ENCODE measurements at places on chromosomes 6 and 20.

DNA sequence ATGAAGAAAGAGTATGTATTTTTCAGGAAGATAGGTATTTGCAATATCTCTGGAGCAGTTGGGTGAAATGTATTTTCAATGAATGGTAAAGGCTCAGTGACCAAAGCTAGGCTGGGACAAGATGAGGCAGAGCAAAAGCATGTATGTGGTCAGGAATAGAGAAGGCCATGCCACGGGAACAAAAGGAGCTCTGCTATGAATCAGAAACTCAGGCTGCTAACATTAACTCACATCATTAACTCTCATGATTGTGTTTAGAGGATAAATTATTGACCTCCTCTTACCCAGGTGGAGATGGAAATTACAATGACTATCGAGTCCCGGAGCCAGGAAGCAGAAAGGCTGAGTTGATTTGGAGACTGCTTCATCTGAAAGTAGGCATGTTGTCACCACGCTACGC is 220.2 kb downstream of the FUT9 start:
- peak; percentile 86 for DNase-seq

DNA sequence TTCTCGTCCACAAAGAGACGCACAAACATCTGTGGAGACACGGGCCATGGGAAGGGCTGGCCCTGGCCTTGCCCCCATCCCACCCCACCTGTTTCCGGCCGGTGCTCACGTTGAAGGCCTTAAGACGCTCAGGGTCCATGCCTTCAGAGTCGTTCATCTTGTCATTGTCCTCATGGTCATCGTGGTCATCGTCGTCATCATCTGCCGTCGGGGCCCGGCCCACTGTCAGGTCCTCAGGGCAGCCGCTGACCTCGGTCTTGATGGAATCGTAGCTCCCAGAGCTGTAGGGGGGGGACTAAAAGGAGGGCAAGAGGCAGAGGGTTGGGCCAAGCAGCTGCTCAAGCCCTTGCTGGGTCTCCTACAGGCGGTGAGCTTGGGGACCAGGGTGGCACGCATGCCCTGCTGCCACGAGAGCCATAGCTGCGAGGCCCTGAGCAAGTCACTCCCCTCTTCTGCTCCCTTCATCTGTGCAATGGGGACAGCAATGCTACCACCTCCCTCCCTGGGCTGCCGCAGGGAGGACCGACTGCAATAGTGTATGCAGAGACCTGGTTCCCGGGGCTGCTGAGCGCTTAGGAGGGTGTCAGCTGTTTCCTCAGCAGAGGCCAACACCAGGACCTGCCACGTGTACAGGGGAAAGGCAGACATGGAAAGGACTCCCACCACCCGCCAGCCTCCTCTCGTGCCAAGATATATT is 95.5 kb downstream of the ASXL1 start:
- DNase-seq = no peak

GRCh38 chr6:143823548-143823947 is 19.6 kb upstream of the LTV1 start:
- no peak for DNase-seq

DNA sequence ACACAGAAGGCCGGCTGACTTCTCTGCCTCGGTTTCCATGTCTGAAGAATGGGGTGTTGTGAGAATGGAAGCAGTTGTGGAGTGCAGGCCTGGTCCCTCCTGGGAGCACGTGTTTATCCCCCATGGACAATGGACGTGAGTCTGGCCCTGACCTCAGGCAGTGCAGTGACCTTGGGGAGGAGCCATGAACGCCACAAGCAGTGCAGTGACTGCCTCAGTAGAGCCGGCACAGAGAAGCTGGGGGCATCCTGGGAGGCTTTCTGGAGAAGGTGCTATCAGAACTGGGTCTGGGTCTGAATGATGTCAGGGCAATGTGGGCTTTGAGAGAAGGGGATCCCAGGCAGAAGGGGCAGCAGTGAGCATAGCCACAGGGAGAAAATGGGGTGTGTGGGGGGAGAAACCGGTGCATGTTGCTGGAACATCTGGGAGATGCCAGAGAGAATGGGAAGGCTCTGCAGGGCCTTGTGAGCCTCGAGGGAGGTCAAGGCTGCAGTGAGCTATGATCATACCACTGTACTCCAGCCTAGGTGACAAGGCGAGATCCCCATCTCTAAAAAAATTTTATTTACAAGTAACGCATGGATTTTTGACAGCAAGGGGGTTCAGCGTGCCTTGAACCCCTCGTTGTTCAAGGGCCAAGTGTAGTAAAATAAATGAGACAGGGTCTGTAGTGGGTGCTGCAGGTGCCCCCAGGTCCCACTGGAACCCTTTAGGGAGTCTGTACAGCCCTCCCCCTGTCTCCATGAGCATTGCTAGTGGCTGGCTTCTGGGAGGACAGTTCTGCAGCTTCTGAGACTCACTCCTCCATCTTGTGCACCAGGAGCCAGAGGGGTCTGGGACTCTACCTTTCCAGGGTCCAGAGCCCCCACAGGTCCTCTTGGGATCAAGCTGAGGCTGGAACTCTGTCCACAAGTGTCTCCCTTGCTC is 27.0 kb upstream of the ZBP1 start:
- no peak for DNase-seq

- no peak for DNase-seq
Measured at GRCh38 chr6:14450133-14450504, 332.5 kb downstream of the CD83 start.

DNA sequence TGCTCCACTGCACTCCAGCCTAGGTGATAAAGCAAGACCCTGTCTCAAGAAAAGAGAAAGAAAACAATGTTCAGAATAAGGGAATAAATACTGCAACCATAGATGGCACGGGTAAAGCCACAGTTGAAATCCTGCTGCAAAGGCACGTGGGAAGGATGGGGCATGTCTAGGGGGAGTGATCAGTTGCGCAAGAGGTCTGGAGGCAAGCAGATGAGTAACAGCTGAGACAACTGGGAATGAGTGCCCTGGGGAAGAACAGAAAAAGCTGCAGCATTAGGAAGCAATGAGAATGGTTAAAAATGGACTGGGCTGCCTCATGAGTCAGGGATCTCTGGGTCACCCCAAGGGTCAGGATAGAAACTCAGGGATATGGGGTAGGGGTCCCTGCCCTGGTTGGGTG is 96.3 kb downstream of the GMPR start:
- peak; percentile 74 for DNase-seq

All from kidney glomerular epithelial cell (primary cell).